ENCODE measurements at places on chromosomes 16 and 17.
A peak's percentile ranks its signal among the peaks of the same experiment; 100 is the strongest.

GRCh38 chr17:164303-165235, 16.9 kb downstream of the DOC2B start:
- no peak for DNase-seq

DNA sequence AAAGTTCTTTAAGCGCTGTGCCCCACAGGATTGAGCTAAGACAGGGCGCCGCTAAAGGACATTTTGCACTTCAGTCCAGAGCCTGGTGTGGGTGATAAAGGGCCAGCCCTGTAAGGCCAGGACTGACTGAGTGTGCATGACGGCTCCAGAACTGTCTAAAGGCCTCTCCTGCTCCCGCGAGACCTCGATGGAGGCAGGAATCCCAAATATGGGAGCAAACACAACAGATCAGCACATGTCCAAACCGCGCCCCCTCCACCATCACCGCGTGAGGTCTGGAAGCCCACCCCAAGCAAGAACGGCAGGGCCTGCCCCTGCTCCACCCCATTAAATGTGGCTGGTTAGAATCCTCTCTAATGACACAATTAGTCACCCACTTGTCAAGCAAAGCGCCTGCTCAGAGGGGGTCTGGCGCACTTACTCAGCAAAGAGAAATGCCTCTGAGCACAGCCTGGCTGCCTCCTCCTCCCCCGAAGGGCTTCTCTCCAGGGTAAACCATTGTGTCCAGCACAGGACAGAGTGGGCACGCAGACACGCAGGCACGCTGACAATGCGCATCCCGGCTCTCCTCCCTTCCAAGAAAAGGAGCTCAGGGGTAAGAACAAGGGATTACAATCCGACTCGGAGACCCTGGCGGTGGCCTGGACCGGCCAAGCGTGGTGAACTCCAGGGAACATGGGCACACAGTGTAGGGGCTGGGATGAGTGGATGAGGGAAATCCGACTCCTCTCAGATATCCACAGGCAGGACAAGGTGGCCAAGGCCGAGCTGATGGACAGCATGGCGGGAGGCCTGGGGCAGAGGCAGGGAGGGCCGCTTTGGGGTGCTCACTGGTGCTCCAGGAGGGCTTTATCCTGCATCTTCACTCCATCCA, 1.5 kb downstream of the MXRA7 start:
- DNase-seq, result no peak

GRCh38 chr17:83194761-83195329, 115.4 kb downstream of the METRNL start:
- no peak for DNase-seq

- DNase-seq, result peak; percentile 84
Observed at GRCh38 chr17:40358323-40359038, 6.1 kb downstream of the GJD3 start.
